ENCODE measurements at places on chromosomes 5 and 9.

DNA sequence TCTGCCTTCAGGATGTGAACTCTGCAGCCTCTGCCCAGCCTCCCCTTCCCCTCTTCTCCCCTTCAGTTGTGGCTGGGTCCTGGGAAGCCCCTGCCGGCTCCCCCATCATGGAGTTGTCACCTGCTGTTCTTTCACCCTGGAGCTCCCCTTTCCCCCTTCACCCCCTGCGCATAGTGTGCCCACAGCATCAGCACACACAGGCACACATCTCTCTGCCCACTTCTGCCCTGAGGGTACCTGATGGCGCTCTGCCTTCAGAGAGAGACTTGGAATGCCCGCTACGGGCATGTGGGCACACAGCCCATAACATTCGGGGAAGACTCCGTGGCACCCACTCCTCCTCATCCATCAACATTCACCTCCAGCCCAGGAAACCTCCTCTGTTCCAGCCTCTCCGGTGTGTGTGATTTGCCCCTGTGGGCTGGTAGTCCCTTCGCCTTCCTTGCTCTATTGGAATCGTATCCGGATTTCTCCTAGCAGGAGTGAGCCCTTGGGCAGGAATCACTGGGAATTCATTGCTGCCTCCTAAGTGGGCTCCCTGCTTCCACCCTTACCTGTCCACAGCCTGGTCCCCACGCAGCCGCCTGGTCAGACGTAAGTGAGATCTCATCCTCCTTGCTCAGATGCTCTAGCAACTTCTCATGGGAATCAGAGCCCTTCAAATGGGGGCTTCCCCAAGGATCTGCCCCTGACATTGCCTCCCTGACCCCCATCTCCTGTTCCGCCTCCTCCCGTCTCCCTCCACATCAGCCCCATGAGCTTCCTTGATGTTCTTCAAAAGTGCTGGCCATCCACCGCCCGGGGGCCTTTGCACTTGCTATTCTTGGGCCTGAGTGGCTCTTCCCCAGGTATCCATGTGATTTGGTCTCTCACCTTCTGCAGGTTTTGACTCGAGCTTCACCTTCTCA, 61.5 kb upstream of the CTSL start:
- no peak for DNase-seq

DNA sequence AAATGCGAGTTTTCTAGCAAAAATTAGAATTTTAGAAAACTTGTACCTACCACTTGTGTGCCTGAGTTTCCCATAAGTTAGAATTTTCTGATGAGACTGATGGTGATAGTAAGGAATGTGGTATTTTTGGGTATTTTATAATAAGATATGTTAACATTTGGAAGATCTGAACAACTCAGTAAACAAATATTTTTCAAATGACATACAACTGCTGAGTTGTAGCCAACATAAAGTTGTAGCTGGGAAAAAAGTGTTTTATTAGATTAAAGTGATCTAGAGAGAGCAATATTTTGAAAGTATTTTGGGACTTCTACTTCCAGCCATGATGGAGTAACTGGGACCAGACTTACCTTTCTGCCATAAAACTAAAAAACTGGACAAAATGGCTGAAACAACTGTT, 37.9 kb downstream of the GEMIN5 start:
- no peak for DNase-seq

DNA sequence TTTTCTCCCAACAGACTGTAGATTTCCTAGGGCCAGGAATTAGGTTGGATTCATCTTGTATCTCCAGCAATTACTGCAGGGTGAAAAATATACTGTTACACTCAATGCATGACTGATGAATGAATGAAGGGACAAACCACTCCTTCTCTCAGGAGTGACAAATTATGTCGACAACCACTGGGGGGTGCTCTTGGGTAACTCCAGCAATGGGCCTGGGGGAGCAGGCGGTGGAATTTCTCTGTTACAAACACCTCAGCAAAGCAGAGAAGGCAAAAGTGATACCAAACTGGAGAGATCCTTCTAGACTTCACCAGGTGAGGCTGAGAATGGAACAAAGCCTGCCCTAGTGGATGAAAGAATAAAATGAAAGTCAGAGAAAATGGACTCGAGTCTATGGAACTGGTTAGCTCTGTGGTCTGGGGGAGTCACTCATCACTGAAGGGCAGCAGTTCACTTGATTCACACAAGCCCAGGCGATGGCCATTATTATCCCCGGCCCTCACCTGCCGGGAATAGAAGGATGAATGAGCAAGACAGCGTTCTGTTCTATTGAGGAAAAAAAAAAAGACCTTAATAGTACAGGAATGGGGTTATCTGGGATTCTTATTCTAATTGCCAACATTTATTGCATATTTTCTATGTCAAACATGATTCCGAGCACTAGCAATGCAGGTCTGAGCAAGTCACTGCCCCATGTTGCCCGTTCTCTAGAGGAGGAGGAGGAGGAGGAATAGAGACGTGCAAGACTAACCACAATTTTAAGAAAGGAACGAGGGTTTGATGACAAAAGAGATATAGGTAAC, 341.1 kb downstream of the ASTN2 start:
- peak; percentile 34 for DNase-seq

GRCh38 chr9:98453589-98454311, 198.3 kb upstream of the TBC1D2 start:
- DNase-seq: no peak

DNA sequence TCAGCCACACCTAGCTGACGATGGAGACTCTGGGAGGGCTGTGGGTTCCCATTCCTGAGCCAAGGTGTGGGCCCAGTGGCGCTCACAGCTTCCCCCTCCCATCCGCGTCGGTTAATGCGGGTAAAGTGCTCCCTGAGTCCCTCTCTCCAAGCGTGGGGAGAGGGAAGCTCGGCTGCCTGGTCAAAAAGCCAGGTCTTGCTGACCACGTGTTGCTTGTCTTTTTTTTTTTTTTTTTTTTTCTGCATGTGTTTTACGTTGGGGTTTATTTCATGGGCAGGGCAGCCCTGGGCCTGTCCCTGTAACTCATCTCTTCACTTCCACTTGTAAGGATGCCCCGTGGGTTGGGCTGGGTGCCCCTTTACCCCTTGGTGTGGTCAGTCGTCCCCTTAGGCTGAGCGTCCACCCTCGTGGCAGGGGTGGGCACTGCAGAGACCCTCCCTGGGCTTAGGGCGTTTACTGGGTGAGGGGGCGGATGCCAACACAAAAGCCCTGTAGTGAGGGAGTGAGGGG, 11.9 kb downstream of the NKD2 start:
- DNase-seq: no peak

DNA sequence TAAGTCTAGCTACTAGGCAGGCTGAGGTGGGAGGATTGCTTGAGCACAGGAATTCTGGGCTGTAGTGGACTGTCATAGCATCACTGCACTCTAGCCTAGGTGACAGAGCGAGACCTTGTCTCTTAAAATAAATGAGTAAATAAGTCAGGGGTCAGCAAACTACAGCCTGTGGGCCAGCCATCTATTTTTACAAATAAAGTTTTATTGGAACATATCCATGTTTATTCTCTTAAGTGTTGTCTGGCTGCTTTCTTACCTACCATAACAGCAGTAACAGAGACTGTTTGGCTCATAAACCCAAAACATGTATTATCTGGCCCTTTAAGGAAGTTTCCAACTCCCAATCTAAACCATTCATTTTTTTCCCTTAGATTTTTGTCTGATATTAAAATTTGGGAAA, 29.6 kb downstream of the DIMT1 start:
- DNase-seq: no peak

DNA sequence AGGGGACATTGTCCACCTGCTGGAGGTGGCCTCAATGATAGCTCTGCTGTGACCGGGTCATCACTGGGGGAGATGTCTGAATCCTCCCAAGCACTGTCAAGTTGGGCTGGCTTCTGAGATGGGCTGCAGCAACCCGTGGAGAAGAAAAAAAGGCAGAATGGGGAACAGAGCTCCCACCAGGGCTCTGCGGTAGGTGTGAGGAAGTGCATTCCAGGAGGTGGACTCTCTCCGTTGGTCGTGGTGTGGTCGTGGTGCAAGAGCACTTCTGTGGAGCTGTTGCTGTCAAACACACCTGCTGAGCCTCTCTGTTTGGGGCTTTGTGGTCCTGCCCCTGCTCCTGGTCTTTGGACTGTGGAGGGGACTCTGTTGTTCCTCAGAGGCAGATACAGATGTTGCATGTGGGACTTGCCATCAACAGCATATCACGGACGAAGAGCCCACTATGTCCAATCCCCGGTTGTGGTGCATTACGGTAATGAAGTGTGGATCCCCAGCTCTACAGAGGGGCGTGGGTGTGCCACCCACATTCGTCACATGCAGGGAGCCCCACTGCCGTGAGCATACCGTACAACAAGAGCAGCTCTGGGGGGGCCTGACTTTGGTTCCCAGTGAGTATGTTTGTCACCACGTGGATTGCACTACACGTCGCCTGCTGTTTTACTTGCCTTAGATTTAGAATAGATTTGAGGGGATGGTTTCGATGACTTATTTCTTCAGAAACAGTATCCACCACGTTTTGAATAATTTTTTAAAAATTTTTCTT, 36.0 kb upstream of the PITX1 start:
- DNase-seq: no peak

GRCh38 chr5:135997673-135998335, 31.0 kb upstream of the TGFBI start:
- no peak for DNase-seq

GRCh38 chr9:84375954-84376353, 35.4 kb upstream of the SLC28A3 start:
- no peak for DNase-seq

GRCh38 chr5:58958701-58959100, 375.8 kb downstream of the RAB3C start:
- no peak for DNase-seq

GRCh38 chr9:92659601-92660000, 10.3 kb downstream of the IPPK start:
- no peak for DNase-seq

DNA sequence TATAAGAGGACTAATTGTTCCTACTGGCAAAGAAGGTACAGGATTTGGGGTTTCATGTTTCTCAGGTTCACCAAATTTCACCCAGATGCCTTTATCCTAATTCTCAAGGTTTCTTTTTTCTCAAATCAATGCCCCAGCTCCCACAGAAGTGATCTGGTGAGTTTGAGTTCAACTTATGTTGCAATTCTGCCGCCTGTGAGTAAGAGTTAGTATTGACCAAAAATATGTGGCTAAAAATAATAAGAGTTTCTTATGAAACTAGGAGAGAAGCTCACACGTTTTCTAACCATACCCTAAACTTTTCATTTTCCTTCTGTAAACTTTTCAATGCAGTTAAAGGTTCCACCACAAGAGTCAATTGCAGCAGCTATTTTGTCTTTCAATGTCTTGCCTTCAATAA, 15.1 kb downstream of the SLCO6A1 start:
- peak; percentile 2 for DNase-seq

Measured in mesenchymal stem cell (in vitro differentiated cells and primary cell).